Stimulated activated CD8-positive, alpha-beta memory T cell treated with anti-CD3 and anti-CD28 coated beads, Interleukin-2, amount 100 ng/mL, for 1 hour (primary cell): ENCODE measurements at places on chromosomes 4 and X.

DNA sequence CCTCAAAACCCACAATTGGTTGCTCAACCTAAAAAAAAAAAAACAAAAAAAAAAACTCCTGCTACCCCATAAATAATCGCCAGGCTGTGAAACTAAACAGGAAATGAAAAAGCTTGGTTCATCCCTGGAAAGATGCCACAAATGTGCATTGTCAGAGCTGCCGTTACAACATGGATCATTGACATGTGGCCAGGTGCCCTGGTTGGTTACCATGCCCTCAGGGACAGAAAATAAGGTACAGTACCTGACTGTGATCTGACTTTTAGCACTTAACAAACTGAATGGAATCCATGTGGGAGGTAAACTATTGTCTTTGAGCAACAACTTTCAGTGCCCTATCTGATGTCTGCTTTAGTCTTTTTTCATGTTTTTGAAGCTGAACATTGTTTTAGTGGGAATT, 118.0 kb upstream of the RPL34 start:
- no peak for DNase-seq

GRCh38 chr4:15654593-15655222, 449 bp downstream of the FBXL5 start:
- peak; percentile 2 for DNase-seq

DNA sequence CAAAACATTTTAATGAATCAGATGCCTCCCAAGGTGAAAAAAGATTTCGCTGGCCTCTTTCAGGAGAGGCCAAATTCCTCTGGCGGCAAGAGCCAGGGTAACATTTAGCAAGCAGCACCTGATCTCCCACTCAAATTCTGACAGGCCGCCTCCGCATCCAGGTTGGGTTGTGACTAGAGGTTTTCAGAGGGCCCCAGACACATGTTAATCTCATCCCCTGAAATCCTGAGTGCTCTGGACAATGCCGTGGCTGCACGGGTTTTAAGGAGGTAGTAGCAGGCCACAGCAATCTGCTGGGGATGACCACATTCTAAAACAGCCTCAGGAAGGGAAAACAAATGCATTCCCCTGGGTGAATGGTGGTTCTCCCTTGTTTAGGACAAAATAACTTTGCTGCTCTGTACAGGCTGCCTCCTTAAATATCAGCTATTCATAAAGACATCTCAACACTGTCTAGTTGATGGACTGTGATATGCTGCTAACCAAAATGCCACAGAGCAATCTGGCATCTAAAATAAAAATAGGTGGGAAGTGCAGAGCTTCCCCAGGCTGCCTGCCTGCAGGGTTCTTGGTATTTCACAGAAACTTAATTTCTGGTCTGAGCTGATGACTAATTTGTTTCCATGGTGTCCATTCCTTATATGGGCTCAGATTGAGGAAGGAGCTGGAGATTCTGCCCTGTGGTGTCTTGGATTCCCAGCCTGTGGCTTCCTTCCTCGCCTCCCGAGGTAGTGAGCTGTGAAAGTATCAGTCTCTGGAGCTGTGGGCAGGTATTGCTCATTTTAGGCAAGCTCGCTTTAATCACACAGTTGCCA, 202.0 kb downstream of the DCLK2 start:
- DNase-seq: no peak

DNA sequence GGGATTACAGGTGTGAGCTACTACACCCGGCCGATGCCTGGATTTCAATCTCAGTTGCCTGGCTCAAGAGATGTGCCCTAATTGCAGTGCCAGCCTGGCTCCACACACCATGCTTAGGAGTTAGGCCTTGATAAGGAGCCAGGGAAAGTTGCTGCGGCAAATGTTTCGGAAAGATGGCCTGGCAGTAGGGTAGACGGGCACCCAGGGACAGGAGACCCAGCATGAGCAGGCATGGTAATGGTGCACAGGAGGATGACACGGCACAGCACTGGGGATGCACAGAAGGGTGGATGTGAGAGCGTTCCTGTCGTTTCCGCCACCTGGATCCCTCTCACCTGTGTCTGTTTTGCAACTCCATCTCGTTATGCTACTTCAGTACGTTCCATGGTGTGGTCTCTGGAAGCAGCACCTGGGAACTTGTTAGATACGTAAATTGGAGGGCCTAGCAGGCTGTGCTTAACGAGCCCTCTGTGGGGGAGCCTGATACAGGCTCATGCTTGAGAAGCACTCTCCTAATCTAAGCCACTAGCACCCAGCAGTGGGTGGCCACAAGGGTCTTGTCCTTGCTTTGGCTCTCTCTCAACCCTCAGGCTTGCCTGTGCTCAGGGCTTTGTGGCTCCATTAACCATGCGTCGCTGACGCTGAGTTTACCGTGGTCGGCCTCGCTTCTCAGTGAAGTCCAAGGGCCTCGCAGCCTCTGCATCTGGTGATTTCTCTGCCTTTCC, 20.3 kb downstream of the RNF4 start:
- no peak for DNase-seq

DNA sequence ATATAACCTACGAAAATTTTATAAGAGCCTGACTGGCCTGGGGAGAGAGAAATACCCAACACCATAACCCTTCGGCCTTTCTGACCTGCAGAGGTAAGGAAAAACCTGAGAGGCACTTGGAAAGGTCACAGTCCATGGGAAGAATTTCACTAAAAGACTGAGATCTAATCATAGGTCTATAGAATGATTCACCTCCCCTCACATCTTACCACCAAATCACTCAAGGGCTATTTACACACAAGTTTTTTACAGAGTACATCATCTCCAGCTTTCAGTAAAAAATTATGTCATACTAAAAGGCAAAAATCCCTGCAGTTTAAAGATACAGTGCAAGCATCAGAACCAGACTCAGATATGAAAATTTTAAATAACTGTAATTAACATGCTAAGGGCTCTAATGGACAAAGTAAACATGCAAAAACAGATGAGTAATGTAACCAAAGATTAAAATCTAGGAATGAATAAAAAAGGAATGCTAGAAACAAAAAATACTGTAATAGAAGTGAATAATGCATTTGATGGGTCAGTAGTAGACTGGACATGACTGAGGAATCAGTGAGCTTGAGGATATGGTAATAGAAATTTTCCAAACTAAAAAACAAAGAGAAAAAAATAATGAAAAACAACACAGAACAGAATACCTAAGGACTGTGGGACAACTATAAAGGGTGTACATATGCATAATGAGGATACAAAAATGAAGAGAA, 32.1 kb upstream of the SLC16A2 start:
- no peak for DNase-seq

- no peak for DNase-seq
Observed at GRCh38 chr4:172680691-172681090, 487.9 kb upstream of the GALNT7 start.

- DNase-seq: no peak
Observed at GRCh38 chrX:98065151-98065550, 1181.4 kb downstream of the RPA4 start.

DNA sequence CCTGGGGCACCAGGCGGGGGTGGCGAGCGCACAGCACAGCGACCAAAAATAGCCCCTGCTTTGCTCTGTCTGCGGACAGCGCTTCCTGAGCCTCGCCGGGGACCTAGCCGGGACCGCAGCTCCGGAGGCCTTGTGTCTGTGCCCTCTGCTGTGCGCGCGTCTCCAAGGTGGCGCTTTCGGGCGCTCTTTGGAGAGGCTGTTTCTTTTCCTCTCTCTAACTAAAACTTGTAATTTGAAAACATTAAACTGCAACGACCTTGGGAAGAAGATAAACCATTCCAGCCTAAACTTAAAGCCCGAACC, 3.4 kb downstream of the ARX start:
- no peak for DNase-seq

DNA sequence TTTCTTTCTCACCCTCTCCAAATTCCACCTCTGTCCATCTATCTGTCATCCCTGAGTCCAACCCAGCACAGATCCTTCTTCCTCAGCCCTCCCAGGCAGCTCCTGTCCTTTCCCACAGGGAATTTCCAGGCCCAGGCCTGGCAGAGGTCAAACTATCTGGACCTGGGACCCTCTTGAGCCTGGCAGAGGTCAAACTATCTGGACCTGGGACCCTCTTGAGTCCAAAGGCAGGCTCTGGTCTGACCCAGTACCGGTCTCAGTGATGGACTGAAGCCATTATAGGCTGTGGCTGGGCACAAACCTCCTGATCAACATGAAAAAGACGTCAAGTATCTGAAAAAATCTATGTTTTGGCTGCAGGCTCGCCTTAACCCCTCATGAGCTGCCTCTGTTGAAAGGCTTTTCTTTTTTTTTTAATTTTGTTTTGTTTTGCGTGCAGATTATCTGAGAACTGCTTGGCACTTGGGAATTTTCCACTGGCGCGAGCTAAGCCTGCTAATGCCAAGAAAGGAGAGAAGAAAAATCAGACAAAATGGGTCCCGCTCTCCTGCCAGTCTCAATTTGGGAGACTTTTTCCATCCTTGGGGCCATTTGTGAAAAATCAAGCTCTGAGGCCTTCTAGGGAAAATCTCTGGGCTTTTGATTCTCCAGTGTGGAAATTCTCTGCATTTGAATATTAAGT, 31.2 kb downstream of the MSX1 start:
- DNase-seq: no peak

DNA sequence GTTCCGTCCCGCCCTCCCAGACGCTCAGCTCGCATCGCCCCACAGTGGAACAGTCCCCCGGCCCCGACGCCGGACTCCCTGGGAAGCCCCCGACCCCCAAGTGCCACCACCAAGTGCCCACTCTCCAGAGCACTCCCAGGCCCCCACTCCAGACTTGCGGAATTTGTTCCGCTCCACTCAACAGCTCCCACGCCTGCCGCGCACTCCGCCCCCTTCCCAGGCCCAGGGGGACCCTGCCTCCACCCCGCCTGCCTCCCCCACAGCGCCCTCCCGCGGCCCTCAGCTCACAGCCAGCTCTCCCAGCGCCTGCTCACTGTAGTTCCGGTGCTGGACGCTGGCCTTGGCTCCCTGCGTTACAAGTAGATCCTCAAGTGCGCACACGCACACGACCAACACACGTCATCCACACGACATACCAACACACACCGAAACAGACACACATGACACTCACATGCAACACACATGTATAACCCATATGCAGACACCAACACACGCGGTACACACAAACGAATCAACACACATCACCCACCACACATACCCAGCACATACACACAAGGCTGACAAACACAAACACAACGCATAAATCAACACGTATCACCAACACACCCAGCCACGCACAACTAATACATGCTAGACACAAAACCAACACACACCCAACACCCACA, 8.0 kb downstream of the MSX1 start:
- DNase-seq: no peak

DNA sequence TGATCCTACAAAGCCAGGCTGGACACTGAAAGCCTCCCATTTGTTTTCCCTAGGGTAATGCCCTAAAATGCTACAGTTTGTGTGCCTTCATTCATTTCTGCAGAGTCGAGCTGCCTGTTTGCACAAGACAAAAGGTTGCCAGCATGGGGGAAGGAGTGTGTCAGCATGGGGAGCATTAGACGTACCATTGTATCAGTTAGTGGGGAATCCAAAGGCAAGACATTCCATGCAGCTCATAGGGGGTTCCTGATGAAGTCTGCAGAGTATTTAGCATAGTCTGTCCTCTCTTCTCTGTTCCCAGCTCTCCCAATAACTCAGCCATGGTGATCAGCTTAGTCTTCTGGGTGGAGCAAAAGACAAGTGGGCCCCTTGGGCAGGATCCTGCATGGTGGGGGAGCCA, 276.9 kb upstream of the PCDH7 start:
- DNase-seq: no peak

DNA sequence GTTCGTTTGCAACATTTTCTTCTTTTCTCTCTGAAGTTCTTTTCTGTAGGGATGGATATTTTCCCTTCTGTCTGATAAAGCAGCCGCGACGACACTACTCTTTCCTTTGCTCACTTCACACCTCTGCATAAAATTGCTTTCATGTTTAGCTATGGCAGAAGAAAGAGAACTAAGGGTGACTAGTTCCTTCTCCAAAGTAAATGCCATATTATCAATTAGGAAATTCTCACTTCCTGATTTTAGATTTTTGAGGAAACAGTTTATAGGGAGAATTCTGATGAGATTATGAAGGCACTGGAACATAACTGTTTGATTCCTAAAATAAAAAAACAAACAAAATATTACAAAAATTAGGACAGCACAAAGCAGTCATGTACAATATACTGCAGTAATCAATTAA, 29.2 kb downstream of the FANCB start:
- no peak for DNase-seq

- DNase-seq: no peak
Observed at GRCh38 chr4:6095023-6095752, 77.0 kb upstream of the C4orf50 start.

DNA sequence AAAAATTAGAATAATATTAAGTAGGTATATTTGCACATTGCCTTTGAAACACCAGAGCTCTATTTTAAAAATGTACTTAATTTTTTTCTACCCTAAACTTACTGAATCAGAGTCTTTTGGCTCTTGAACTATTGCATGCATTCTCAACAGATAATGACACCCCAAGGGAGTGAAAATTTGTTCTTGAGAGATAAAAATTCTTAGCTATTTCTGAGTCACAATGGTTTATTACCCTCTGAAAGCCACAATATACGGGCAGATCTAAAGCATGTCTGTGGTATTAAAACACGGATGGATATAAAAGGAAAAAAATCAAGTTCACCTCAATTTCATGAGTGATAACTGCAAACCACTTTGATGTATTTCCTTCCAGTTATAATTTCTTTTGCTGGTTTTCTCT, 636.3 kb upstream of the FTHL17 start:
- no peak for DNase-seq

DNA sequence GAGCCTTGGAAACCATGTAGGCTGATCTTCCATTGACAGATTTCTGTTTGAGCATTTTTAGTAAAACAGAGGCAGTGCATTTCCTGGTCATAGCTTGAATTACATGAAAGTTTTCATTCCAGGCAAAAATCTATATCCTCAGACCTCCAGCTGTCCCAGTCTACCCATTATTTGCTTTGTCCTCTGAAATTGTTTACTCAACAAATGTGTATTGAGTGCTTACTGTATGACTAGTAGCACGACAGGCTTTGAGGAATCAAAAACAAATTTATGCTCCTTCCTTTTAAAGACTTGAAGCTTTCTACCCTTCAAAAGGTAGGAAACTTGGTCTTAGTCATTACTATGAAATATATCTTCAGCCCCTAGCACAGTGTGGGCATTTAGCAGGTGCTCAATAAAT, 307.9 kb upstream of the IGFBP7 start:
- DNase-seq: no peak

- DNase-seq: no peak
Observed at GRCh38 chr4:170769862-170770261, 680.1 kb upstream of the AADAT start.

- no peak for DNase-seq
Observed at GRCh38 chrX:104189837-104190236, 23.6 kb downstream of the FAM199X start.

DNA sequence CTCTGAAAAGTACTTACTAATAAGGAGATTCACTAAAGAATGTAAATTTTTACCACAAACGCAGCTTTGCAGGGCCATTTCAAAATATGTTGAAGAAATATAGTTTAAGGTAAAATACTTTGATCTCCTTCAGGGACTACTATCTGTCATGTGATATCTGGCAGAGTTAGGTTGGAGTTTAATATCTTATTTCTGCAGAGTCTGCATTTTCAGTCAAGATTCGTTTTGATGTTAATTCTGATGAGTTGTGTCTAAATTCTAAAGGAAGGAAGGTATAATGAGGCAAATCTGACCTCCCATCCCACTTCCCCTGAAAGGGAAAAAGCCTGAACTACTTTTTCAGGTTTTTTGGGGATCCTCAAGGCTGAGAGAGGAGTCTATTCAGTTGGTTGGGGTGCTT, 123.9 kb upstream of the TECRL start:
- DNase-seq: no peak

- no peak for DNase-seq
Observed at GRCh38 chr4:106796876-106797275, 239.2 kb downstream of the DKK2 start.

- no peak for DNase-seq
Observed at GRCh38 chr4:54276641-54277430, 47.7 kb downstream of the PDGFRA start.
